ENCODE measurements at places on chromosomes 4 and X.

DNA sequence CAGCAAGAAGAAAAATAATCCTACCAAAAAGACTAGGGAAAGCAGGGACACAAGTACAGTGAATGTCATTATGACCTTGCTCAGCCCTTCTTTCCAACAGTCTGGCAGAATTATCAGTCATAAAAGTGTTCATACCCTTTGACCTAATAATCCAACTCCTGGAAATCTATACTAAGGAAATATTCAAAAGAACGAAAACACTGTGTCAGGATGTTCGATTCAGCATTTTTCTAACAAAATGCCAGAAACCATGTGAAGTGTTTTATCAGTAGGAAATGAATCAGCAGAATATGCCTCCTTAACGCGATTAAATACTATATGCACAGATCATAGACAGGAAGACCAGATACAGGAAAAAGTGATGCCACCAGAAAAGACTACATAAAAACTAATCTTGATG lies 16.2 kb upstream of the S100G start:
- DNase-seq = no peak

DNA sequence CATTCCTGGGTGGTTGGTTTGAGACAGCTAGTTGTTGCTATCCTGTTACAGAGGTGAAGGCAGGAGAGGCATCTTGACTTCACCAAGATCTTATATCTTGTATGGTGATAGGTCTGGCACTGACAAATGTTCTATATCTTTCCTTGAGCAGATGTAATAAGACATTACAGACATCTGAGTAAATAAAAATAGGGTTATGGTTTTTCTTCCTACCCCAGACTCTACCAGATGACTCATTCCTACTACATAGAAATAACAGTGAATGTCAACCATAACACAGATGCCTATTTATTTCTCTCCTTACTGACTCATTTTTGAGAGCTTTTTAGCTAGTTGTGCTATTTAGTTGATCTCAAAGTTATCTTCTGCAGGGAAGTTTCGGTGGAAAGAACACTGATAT lies 21.9 kb downstream of the HNRNPH2 start:
- DNase-seq = no peak

- no peak for DNase-seq
Observed at GRCh38 chr4:124565371-124565770, 147.2 kb downstream of the ANKRD50 start.

- DNase-seq = no peak
Observed at GRCh38 chr4:28007693-28008092, 1147.1 kb downstream of the STIM2 start.

DNA sequence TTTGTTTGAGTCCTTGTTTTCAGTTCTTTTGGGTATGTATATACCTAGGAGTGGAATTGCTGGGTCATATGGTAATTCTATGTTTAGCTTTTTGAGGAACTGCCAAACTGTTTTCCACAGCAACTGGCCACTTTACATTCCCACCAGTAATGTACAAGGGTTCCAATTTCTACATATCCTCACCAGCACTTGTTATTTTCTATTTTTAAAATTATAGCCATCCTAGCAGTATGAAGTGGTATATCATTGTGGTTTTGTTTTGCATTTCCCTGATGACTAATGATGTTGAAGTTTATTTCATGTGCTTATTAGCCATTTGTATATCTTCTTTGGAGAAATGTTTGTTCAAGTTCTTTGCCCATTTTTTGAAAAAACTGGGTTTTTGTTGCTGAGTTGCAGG lies 39.6 kb downstream of the TMEM164 start:
- DNase-seq = no peak

DNA sequence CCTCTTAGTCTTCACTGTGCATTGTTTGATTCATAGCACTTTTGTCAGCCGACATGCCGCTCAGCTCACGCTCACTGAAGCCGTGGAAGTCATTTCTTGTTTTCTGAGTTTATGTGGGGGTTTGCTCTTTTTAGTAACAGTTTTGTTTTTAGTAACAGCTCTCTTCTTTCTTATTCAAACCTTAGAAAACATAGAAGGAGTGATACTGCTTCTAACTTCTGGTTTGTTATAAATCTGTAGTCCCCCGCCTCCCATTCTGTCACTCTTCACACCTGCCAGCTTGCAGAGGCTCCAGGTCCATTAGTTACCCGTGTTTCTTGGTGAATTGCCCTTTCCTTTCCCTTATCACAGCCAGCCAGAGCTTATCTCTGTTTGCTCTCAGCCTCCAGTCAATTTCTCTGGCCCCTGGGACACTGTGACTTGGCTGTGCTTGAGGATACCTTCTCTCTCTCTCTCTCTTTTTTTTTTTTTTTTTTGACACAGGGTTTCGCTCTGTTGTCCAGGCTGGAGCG lies 50.5 kb downstream of the GRK4 start:
- no peak for DNase-seq

GRCh38 chr4:158722291-158722916 lies 792 bp downstream of the PPID start:
- no peak for DNase-seq

DNA sequence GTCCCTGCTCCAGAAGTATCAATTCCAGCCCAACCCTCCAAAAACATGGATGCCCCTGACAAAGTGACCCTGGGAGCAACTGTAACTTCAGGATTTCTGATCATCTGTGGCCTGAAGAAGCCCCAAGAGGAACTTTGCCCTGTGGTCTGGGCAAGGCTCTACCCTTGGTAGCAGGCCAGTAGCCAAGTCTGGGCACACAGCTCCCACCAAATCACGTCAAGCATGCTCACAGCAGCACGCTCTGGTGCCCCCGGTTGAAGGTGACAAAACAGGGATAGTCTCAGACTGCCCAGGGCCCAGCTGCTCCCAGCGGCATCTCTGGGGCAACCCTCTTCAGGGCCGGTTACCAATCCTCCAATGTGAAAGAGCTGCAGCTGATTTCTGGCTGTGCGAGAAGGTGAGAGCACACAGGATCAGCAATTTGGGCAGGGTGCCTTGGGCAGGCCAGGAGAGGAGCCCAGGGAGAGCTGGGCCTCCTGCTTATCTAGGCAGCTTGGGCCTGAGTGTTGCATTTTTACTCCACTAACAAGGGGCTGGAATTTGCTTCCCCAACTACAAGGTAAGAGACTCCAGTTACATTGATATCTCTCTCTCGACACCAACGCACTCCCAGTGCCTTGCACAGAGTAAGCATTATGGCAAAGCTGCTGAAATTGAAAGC lies 418.1 kb downstream of the BCOR start:
- DNase-seq = no peak

DNA sequence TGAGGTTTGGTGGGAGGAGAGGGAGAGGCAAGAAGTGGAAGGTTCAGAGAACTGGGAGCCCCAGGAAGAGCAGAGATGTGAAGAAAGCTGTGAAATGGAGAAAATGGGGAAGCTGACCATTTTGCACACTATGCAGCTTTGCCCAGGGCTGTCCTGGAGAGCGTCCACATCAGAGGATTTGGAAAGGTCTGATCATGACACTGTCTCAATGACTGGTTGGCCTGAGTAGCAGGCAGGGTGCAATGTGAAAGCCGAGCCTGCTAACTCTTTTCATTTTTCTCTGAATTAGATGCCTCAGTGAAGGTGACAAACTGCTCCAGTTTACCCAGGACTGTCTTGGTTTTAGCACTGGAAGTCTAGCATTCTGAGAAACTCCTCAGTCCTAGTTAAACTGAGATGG lies 330.1 kb upstream of the RPS6KA3 start:
- no peak for DNase-seq

DNA sequence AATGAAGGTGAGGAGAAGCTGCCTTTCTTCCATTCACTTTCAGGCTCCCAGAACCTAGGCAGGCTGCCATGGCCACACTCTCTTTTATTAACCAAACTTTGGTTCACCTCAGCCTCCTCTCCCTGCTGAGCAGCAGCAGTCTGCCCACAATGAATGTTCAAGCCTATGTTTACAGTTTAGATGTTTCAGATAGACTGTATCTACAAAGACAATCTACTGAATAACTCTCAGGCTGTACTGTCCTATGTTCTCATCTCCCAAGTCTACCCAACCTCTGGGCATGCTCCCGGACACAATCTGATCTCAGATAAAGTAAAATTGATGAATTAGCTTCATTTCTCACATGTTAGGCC lies 59.2 kb upstream of the TMEM164 start:
- DNase-seq = no peak

GRCh38 chr4:143986180-143986579 lies 33.0 kb downstream of the GYPB start:
- no peak for DNase-seq

- no peak for DNase-seq
Observed at GRCh38 chr4:24213961-24214360, 324.1 kb upstream of the PPARGC1A start.

DNA sequence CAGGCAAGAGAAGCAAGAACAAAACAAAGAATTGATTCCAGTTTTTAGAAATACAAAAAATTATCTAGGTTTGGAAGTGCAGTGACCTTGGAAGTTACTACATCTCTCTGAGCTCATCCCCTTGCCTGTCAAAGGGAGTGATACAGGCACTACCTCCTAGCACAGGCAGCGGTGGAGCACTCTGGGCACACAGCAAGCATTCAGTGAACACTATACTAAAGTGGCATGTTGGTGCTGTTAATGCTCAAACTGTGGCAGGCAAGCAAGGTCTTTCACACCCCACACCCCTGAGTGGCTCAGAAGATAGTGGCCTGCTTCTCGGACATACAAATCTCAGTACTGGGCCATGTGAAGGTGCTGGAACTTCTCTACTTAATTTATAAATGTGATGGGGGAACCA lies 51.2 kb downstream of the DRD5 start:
- no peak for DNase-seq

- no peak for DNase-seq
Observed at GRCh38 chrX:143240658-143241057, 214.9 kb downstream of the SPANXN4 start.

- DNase-seq = no peak
Observed at GRCh38 chr4:22129454-22130029, 181.0 kb upstream of the KCNIP4 start.

DNA sequence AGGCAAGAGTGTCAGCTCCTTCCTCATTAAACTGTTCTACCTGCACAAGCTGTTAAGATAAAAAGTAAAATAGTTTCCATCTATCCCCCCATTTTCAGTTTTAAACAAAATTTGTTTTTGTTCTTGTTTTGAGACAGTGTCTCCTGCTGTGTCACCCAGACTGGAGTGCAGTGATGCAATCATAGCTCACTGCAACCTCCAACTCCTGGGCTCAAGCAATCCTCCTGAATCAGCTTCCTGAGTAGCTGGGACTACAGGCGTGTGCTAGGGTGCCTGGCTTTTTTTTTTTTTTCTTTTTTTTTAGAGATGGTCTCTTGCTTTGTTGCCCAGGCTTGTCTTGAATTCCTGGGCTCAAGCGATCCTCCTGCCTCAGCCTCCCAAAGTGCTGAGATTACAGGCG lies 105.4 kb downstream of the HS6ST2 start:
- no peak for DNase-seq

DNA sequence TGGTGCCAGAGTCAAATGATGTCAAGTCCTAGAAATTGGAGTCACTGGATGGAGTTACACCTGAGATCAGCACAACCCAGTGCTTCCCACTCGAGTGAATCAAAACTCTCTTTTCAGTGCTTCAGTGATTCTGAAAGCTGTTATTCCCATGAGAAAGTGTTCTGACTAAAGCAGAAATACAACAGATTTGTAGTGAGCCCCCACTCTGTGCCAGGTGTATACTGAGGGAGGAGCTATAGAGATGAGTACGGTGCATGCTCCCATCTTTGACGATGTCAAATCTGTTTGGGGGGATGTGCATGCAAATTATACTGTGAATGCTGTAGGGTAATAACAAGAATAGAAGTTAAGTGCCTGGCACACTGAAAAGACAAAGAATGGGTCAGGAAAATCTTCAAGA lies 330.2 kb downstream of the HS3ST1 start:
- DNase-seq = no peak

DNA sequence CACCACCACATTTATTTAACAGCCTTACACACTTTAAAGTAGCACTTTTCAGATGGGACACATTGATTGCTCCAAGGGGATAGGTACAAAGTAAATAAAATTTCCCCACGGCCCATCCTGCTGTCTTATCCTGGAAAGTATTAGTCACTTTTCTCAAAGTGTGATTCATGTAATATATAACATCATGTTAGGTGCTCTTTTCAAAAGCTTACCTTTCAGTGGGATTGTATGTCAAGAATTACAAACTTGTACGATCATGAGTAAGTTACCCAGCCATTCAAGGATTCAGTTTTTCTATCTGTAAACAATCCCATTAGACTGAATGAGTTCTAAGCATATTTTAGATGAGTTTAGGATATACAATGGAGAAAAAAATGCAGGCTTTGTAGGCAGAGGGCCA lies 876.6 kb upstream of the GRID2 start:
- no peak for DNase-seq

- no peak for DNase-seq
Observed at GRCh38 chrX:110417128-110417527, 58.5 kb downstream of the RTL9 start.

- DNase-seq = no peak
Observed at GRCh38 chrX:155896512-155896911, 15.4 kb downstream of the VAMP7 start.

DNA sequence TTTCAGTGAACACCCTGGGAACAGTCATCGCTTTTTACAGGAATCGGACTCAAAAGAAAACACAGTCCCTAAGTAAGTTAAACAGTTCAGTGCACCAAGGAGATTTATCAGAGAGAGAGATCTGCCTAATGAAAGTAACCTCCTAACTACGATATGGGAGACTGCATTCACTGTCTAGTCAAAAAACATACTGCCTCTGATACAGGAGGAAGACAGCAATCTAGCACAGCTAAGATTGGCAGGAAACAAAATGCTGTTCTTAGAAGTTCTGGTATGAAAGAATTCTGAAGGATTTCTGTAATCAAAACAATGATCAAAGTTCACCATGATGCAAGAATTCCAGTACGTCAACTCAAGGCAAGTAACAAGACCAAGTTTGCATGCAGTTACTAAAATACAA lies 92.8 kb downstream of the MAML3 start:
- no peak for DNase-seq

GRCh38 chr4:162282684-162283083 lies 118.9 kb upstream of the FSTL5 start:
- no peak for DNase-seq

DNA sequence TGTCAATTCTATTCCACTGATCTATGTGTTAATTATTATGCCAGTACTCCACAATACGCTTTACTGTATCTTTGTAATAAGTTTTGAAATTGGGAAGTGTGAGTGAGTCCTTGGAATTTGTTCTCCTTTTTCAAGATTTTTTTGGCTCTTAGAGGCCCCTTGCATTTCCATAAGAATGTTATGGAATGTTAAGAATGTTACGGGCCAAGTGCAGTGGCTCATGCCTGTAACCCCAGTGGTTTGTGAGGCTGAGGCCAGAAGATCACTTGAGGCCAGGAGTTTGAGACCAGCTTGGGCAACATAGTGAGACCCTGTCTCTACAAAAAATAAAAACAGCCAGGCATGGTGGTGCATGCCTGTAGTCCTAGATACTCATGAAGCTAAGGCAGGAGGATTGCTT lies 167.6 kb upstream of the CXorf66 start:
- DNase-seq = no peak

- no peak for DNase-seq
Observed at GRCh38 chrX:81304563-81304962, 102.7 kb downstream of the SH3BGRL start.

DNA sequence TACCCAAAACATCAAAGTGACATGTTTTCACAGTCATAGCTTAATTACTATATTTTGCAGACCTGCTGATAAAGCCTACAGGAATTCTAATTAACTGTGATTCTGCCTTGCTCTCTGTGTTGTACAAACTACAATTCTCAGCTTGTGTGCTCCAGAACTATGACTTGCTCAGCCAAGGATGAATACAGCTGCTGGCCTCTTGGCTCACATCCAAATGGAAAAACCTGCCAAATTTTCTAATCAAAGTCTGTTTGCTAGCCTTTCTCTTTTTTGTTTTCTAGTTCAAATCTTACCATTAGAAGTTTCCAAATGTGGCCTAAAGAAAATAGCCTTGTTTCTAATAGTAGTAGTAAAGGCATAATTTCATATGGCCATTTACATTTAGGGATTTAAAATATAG lies 1176.8 kb downstream of the FAM133A start:
- no peak for DNase-seq
